Astrocyte (in vitro differentiated cells and primary cell): ENCODE measurements at places on chromosomes 4 and X. TPM values are rescaled to one million over a fixed set of nuclear protein-coding genes. Genes with fewer than 3 reads are reported as not detected.

The FMR1NB gene
- total RNA-seq, result not detected in 2 replicates

The KCND1 gene
- 5.2 and 5.6 TPM in 2 replicates for total RNA-seq

The MND1 gene
- total RNA-seq, result 1.00 and 1.0 TPM in 2 replicates

The PNMA6A gene
- 1.9 and 2.0 TPM in 2 replicates for total RNA-seq

The KIF4A gene
- total RNA-seq, result 1.7 and 3.0 TPM in 2 replicates

The CITED1 gene
- 0.75 TPM in 1 of 2 replicates, not detected in the other for total RNA-seq

The UTP3 gene
- total RNA-seq, result 34.9 and 37.0 TPM in 2 replicates

The HTR2C gene
- not detected in 2 replicates for total RNA-seq

The NMU gene
- 0.61 TPM in 1 of 2 replicates, not detected in the other for total RNA-seq

The MAOB gene
- 0.20 and 0.77 TPM in 2 replicates for total RNA-seq

The XAGE1A gene
- not detected in 2 replicates for total RNA-seq

The UGT2A3 gene
- not detected in 2 replicates for total RNA-seq

The MEPE gene
- not detected in 2 replicates for total RNA-seq

The CDKL2 gene
- total RNA-seq, result 3.7 and 4.7 TPM in 2 replicates

The RS1 gene
- total RNA-seq, result not detected in 2 replicates

The GLOD5 gene
- not detected in 2 replicates for total RNA-seq

The RNF128 gene
- 14.9 and 17.5 TPM in 2 replicates for total RNA-seq

The TRIM75 gene
- not detected in 2 replicates for total RNA-seq

The TASL gene
- total RNA-seq, result not detected in 2 replicates

The TMEM185A gene
- total RNA-seq, result 28.8 and 32.5 TPM in 2 replicates

The LETM1 gene
- 53.1 and 60.3 TPM in 2 replicates for total RNA-seq

The USP26 gene
- total RNA-seq, result not detected in 2 replicates

The FRAS1 gene
- 20.5 and 24.6 TPM in 2 replicates for total RNA-seq

The CTSO gene
- 3.7 and 6.5 TPM in 2 replicates for total RNA-seq

The AKAP4 gene
- total RNA-seq, result not detected in 2 replicates

The UGT2B11 gene
- not detected in 2 replicates for total RNA-seq

The C4orf17 gene
- total RNA-seq, result not detected in 2 replicates

The NXF2B gene
- total RNA-seq, result not detected in 2 replicates

The TKTL2 gene
- total RNA-seq, result not detected in 2 replicates

The C4orf51 gene
- total RNA-seq, result not detected in 2 replicates

The CXCL3 gene
- total RNA-seq, result 0.77 and 1.4 TPM in 2 replicates

The MAGED2 gene
- total RNA-seq, result 498 and 502 TPM in 2 replicates

The SULT1B1 gene
- 0.11 and 0.24 TPM in 2 replicates for total RNA-seq

The EPGN gene
- 0.54 and 0.77 TPM in 2 replicates for total RNA-seq

The ARSJ gene
- 60.1 and 66.5 TPM in 2 replicates for total RNA-seq

The PWWP3B gene
- total RNA-seq, result 3.1 and 3.3 TPM in 2 replicates

The SYN1 gene
- total RNA-seq, result 1.6 and 2.2 TPM in 2 replicates

The DKK2 gene
- 2.1 and 3.3 TPM in 2 replicates for total RNA-seq

The JAKMIP1 gene
- total RNA-seq, result 0.50 and 0.79 TPM in 2 replicates

The GIMD1 gene
- not detected in 2 replicates for total RNA-seq

The VSIG4 gene
- not detected in 2 replicates for total RNA-seq
